ENCODE measurements at places on chromosomes 13 and 19.

GRCh38 chr13:20363603-20364002 is 131.5 kb upstream of the GJB6 start:
- DNase-seq = no peak

GRCh38 chr13:67119481-67119894 is 110.6 kb downstream of the PCDH9 start:
- no peak for DNase-seq

- no peak for DNase-seq
These were observed 3.6 kb downstream of the STAP2 start for GRCh38 chr19:4334929-4335570.

DNA sequence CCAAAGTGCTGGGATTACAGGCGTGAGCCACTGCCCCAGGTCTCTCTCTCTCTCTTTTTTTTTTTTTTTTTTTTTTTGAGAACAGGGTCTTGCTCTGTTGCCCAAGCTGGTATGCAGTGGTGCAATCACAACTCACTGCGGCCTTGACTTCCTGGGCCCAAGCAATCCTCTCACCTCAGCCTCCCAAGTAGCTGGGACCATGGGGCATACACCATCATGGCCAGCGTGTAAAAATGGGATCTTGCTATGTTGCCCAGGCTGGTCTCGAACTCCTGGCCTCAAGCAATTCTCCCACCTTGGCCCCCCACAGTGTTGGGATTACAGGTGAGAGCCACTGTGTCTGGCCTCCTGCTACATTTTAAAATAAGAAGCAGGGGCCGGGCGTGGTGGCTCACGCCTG is 19.1 kb upstream of the FBN3 start:
- DNase-seq = no peak

DNA sequence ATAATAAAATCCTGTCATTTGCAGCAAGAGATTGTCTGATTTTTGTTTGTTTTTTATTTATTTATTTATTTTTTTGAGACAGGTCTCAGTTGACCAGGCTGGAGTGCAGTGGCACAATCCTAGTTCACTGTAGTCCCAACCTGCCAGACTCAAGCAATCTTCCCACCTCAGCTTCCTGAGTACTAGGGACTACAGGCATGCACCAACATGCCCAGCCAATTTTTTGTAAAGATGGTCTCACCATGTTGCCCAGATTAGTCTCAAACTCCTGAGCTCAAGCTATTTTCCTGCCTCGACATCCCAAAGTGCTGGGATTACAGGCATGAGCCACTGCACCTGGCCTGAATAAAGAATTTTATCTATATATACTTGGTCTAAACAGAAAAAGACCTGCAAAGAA is 17.6 kb downstream of the ZNF233 start:
- no peak for DNase-seq

- no peak for DNase-seq
These were observed 26.1 kb upstream of the N4BP2L1 start for GRCh38 chr13:32453981-32454380.

DNA sequence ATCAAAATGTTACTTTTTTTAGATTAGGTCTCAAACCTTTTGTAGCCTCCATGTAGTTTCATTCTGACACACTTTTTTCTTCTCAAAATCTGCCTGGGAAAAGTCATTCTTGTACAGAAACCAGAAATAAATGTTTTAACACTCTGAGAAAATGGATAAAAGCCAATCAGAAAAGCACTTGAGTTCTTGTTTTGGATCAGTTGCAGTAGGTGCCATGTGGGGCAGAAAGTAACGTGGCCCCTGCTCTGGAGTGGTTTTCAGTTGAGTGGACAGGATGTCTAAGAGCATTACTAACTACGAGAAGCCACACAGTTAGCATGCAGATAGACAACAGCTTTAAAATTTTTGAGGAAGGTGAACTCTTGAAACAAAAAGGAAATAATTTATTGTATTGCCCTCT is 19.1 kb downstream of the GPR183 start:
- peak; percentile 60 for DNase-seq

DNA sequence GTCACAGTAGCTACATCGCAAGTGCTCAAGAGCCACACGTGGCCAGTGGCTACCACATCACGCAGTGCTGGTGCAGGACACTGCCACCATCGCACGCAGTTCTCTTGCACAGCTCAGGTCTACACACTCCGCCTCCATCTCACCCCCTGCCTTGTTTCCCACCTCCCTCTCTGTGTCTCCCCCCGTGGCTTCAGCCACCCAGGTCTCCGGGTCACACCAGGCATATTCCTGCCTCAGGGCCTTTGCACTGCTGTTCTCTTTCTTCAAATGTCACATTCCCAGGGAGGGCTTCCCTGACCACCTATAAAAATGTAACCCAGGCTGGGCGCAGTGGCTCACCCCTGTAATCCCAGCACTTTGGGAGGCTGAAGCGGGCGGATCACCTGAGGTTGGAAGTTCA is 10.6 kb downstream of the CCDC8 start:
- DNase-seq = no peak

- DNase-seq = no peak
These were observed 418.9 kb downstream of the DIAPH3 start for GRCh38 chr13:59744747-59745391.

DNA sequence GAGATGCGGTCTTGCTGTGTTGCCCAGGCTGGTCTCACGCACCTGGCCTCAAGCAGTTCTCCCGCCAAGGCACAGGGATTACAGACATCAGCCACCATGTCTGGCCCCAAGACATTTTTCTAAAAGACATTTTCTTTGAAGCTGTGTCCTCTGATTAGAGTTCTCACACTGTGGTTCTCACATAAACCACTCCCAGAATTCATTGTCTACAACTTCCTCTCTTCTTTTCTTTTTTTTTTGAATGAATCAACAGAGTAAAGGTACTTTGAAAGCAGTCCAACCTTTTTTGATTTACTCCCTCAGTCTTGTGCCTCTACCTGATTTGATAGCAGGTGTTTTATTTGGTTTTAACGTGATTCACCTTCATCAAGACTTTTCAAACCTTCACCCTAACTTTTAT is 14.3 kb upstream of the SHD start:
- no peak for DNase-seq

DNA sequence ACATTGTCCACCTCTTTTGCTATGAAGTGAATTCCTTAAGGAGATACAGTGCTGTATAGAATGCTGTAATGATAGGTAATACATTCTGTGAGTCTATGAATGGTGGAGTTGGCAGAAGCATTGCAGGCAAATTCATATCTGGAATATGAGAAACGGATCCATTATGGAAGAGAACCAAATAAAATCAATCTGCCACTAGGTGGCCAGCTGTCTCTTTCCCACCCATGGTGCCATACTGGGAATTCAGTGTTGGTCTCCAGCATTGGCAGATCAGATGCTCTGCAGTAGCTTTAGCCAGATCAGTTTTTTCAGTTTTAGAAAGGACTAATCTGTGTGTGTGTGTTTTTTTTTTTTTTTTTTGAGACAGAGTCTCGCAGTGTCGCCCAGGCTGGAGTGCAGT is 27.6 kb downstream of the DNAJC3 start:
- DNase-seq = no peak

GRCh38 chr19:15419413-15420025 is 731 bp upstream of the AKAP8L start:
- no peak for DNase-seq

DNA sequence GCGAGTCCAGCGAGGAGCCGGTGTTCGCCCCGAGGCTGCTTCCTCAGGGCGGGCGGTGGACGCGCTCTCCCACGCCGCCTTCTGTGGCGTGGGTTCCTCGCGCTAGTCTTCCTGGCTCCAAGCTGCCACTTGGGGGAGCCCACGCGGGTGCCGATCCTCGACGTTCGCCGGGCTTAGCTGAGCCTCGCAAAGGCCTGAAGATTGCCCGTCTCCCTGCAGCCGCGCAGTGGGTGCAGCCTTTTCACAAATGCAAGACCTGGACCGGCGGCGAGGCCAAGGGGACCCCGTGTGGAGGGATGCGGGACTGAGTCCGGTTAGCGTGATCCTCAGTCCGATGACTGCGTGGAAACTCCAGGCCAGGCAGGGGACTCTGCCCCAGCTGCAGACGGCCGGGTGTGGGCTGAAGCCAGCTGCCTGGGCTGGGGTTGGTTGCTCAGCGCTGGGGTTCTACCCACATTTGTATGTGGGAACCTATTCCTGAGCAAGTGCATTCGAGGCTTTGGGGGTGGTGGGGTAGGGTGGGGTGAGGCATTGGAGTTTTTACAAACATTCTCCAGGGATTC is 16.6 kb upstream of the LRP3 start:
- no peak for DNase-seq

DNA sequence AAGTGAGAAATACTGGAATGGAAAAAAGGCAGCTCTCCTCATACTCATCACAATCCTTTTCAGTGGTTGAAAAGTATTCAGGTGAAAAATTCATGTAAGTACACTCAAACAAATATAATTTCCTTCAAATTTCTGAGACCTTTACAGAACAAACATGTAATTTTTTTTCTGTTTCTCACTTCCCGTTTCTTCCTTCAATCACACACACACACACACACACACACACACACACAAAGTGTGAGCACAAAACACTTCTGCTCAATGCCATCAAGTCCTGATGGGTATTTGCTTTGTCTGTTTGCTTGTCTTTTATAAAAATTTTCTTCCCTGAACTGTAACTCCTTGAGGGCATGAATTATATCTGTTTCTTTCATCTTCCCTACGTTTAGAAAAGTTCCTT is 110.6 kb downstream of the LIG4 start:
- no peak for DNase-seq

DNA sequence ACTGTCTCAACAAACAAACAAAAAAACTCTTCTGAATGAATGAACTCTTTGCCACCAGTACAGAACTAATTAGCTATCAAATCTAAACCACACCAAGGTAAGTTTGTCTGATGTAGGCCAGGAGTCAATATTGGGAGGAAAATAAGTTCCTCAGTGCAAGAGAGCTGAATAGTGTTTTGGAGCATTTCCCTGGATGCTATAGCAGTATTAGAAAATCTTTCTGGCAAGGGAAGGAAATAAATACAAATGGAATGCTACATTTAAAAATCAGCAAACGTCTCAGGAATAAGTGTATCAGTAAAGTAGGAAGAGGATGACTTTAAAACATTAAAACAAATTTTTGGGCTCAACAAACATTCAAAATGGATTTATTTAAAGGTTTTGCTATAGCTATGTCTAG is 81.3 kb upstream of the TMTC4 start:
- no peak for DNase-seq

- peak; percentile 91 for DNase-seq
These were observed at the start of gene ZNF805 for GRCh38 chr19:57240311-57241090. Gene ZNF805, plus strand, starts transcription at chr19:57240632. Its CDS starts 260 bp downstream, at chr19:57240892.

DNA sequence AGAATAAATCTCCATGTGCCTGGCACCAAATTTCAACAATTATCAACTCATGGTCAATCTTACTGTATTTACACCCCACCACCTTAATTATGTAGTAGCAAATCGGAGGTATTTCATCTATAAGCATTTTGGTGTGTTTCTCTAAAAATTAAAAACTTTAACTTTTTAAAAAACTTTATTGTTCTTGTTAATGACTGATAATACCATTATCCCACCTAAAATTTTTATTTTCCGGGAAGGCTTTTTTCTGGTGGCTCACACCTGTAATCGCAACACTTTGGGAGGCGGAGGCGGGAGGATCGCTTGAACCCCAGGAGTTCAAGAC is 453 bp upstream of the PDCD2L start:
- DNase-seq = no peak

DNA sequence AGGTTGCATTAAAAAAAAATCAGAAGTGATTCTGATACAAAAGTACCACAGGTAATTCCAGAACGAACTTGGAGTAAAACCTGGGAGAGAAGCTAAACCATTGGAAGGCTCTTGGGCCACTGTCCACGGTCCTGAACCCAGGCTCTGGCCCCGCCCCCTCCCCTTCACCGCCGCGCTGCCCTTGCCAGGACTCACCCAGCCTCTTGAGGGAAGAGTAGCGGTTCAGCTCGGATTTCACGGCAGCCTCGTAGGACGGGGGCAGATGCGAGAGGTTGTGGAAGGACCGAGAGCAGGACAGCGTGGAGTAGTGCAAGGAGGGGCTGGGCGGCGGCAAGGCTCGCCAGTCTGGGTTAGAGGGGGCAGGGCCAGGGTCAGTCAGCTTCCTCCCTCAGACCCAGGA is 5.7 kb downstream of the SHISA7 start:
- no peak for DNase-seq

GRCh38 chr13:110812869-110813645 is 99.6 kb downstream of the ING1 start:
- DNase-seq = no peak

- no peak for DNase-seq
These were observed 19.6 kb downstream of the TFDP1 start for GRCh38 chr13:113604186-113604585.

DNA sequence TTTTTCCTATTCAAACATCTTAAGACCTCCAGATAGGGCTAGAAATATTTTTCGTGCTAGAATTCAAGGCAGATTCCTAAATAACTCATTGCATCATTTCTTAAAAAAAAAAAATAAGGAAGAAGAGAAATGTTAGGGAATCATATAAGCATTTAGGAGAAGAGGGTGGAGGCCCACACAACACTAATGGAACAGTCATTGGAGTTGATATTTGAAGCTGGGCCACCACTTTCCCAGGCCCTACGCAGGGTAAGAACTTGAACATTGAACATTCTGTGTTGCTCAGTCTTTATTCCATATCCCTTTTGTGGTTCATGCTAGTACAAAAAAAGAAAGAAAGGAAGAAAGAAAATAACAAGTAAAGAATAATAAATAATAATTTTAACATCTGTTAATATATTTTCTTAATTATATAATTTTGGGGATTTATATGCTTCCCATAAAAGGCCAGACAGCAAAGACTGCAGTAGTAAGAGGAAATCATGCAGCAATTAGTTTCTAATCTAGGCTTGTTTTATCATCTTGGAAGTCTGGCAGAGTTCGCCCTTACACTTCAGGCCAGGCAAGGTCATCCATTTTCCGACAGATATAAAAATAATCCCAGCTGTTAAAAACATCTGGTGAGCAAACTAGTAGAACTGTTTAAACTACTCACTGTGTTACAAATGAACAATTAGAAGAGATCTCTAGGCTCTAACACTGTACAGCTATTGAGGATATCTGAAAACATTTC is 127.7 kb downstream of the FRY start:
- DNase-seq = no peak

DNA sequence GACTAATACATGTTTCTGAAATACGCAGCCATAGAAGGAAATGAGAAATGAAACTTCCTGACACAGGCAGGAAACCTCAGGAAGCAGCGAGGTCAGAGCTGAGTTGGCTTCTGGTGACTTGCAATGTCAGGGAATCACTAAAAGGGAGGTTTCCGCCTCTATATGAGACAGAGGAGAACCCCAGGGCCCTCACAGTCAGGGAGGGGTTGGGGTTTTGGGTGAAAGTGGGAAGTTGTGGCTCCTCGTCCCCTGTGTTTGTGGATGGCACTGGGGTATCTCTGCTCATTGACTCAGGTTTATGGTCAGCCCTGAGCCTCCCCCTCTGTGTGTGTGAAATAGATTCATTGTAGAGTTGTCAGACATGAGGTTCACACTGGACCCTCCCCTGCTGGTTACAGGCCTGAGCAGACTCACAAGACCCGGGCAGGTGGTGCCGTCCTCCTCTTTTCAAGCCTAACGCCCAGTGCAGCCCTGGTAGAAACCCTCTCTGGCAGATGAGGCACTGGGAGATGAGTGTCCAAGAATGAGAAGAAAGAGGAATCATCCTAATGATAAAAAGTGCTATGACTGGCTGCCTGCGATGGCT is 5.5 kb upstream of the LILRA6 start:
- DNase-seq = peak; percentile 57

- DNase-seq = no peak
These were observed 52.4 kb upstream of the SPATA13 start for GRCh38 chr13:24107955-24108614.

Measured in activated T-cell treated with anti-CD3 and anti-CD28 coated beads for 48 hours (primary cell).